ENCODE measurements at places on chromosomes 3 and 15.

- DNase-seq: no peak
Observed at GRCh38 chr3:172111163-172111562, 71.8 kb downstream of the FNDC3B start.

- no peak for DNase-seq
Observed at GRCh38 chr3:37984051-37984450, 6.5 kb upstream of the VILL start.

DNA sequence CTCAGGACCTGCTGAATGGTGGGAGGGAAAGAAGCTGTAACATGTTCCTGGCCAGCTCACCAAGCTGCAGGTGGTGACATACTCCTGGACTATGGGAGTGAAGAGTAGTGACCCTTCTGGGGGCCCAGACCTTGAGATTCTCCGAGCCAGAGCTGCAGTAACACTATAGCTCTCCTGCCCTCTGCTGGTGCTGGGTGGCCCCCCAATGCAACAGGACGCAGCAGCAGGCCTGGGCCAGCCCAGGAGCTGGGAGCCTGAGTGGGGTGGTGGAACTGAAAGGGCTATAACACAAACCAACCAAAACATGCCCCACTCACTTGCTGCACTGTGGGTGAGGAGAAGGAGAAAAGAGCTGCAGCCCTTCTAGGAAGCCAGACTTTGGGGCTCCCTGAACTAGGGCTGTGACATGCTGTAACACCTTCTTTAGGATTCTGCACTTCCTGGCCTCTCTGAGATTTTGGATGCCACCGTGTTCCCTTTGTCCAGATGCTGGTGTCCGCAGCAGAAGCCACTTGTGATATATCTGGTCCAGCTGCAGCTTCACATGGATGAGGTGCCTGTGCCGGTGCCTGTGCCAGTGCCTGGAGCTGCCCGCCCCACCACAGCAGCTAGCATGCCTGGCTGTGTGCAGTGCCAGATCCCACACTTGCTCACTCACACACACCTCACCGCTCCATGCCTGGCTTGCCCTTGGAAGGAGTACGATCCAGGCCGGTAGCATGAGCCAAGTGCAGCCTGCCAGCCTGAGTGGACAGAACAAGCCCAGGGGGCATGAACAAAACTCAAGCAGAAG is 636.8 kb upstream of the KCNMB2 start:
- no peak for DNase-seq

GRCh38 chr3:176430244-176431037 is 766.8 kb downstream of the TBL1XR1 start:
- peak; percentile 48 for DNase-seq

DNA sequence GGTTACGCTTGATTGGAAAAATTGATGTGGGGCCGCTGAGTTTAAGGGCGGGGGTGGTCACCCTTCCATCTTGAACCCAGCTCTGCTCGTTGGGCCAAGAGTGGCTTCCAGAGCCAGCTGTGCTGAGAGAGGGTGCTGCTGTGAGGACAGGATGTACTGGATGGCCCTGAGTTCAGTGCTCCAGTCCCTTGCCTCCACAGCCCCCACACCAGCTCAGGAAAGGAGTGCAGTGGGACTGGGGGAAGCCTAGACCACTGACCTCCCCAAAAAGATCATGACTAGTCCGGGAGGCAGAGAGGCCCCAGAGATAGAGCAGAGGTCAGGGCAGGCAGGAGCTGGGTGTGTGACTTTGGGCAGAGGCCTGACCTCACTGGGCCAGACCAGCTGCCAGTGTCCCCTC is 4.0 kb upstream of the PTH1R start:
- DNase-seq: no peak

DNA sequence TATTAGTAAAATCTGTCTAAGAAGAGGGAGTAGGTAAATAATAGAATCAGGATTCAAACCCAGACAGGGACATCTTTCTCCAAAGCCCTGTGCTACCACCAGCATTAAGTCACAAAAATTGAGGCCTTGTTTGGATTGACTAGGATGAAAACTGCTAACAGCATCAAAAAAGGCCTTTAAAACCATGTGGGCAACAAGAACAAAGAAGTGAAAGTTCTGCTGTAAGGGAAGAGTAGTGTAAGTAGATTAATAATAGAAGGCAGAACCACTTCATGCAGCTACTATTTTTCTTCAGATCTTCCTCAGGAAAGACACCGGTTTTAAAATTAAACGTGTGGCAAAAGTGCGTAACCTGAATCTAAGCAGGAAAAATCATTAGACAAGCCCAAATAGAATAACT is 15.3 kb upstream of the KBTBD12 start:
- no peak for DNase-seq

GRCh38 chr3:31770822-31771326 is 210.2 kb downstream of the OSBPL10 start:
- no peak for DNase-seq

DNA sequence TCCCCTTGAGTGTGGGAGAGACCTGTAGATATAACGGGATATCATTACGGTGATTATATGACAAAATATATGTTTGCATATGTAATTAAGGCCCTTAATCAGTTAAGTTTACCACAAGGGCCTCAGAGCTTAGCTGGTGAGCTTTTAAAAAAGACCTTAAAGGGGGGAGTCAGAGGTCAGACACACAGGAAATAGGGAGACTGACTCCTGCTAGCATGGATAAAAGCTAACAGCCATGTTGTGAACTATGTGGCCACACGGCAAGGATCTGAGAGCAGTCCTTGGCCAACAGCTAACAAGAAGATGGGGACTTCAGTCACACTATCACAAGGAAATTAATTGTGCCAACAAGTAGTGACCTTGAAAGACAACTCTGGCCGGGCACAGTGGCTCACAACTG is 3.1 kb downstream of the STAG1 start:
- DNase-seq: no peak

- DNase-seq: no peak
Observed at GRCh38 chr3:143478115-143478693, 358.6 kb downstream of the CHST2 start.

DNA sequence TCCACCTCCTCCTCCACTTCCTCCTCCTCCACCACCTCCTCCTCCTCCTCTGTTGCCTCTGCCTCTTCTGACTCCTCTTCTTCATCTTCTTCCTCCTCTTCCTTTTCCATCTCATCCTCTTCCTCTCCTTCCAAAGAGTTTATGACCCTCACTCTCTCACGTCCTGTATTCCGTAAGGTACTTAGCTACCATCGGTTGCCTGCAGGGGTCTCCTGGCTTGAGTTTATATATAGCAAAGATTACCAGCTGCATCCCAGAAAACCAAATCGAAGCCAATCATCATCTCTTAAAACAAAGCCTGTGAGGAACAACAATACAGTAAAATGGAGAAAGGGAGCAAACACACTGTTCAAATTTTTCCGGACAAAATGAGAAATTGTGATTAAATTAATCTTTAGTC is 317.4 kb downstream of the C3orf38 start:
- no peak for DNase-seq

- no peak for DNase-seq
Observed at GRCh38 chr3:117565777-117566176, 856.2 kb downstream of the TUSC7 start.

DNA sequence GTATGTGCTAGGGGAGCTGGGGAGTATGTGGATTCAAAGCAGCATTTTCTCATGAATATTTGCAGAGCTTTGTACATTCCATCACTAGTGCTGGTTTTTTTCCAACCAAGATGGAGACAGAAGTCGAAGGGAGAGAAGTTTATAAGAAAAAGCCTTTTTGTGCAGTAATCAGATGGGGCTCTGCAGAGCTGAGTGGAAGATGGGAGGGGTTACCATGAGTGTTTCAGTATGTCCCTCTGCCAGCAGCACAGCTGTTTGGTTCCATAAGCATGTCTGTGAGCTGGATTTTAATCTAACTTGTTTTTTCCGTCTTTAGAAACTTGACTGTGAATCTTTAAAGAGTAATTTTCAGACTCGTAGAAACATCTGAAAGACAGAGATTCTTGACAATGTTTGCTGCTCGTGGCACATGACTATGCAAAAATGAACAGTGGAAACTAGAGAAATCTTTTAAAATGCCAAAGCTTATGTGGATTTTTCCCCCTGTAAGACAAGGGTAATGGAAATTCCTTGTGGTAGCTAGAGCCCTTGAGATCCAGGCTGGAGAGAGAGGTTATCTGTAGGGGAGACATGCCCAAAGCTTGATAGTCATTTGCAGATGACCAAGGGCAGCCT is 20.3 kb downstream of the STARD9 start:
- peak; percentile 45 for DNase-seq

GRCh38 chr3:170277833-170278580 is 55.8 kb downstream of the PRKCI start:
- DNase-seq: no peak

DNA sequence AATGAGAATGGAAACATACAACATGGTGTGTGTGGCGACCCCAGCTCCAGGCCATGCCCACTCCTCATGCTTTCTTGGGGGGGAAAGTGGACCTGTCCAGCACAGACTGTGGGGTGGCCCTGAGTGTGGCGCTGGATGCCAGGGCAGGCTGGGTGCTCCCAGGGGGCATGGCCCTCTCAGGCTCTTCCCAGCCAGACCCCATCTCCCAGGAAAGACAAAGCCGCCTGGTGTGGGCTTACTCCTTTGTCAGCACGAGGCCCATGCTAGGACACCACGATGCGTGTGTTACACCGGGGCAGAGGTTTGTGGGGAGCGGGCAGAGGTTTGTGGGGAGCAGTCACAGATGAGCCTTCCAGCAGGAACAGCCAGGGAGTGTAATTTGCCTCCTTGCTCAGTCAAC is 68.5 kb downstream of the ABTB1 start:
- DNase-seq: no peak

DNA sequence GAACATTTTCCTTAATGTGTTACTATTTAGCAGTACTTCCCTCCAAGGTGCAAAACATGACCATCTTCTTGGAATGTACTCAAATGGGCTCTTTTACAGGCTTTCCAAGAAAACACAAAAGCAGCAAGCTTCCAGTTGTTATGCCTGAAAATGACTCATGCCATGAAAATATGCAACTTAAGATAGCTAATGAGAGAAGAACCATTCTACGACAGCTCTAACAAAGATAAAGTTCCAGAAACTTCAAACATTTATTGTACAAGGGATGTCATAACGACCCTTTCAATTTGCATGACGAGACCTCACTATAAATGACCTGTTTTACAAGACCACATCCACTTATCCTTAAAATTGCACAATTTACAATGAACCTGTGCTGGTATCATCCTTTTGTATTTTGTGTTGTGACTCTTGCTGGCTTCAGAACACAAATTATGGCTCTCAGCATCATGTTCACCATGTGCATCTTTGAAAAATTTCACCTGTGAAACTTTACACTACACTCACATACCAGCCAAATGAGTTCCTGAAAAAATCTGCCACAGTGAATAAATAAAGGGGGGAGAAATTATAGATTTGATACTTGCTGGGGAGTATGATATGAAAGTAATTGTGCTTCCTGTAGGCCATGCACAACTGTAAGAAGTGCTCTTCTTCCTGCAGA is 433.7 kb downstream of the MAGI1 start:
- DNase-seq: no peak
